ENCODE measurements at places on chromosomes 4 and X.

GRCh38 chr4:41061482-41062185, 152.7 kb downstream of the APBB2 start:
- DNase-seq = no peak

- DNase-seq = no peak
These were observed 124.2 kb upstream of the EOLA2 start for GRCh38 chrX:150062292-150063137.

- DNase-seq = no peak
These were observed 185.3 kb upstream of the SPOCK3 start for GRCh38 chr4:167419468-167420140.

GRCh38 chr4:147739239-147739823, 7.4 kb downstream of the ARHGAP10 start:
- DNase-seq = no peak

- no peak for DNase-seq
These were observed 5.4 kb upstream of the GTPBP6 start for GRCh38 chrX:323721-324628.

DNA sequence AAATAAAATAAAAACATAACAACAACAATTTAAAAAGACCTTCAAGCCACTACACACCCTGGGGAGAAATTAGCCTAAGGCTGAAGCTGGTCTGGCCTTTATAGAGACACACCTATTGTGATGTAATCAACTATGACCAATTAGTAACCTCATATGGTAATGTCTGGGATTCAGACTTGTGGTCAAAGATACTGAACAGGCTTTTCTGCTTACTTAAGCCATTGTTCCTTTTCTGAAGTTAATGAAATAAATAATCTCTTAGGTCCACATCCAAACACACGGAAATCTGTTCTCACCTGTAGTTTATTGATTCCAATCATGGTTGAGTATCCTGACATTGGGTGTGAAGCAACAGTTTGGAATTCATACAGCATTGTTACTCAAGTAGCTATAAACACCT, 152.5 kb downstream of the PLS3 start:
- no peak for DNase-seq

GRCh38 chr4:16467061-16467460, 240.8 kb upstream of the TAPT1 start:
- DNase-seq = no peak

- DNase-seq = no peak
These were observed 20.5 kb upstream of the SUPT20HL1 start for GRCh38 chrX:24339911-24340310.

DNA sequence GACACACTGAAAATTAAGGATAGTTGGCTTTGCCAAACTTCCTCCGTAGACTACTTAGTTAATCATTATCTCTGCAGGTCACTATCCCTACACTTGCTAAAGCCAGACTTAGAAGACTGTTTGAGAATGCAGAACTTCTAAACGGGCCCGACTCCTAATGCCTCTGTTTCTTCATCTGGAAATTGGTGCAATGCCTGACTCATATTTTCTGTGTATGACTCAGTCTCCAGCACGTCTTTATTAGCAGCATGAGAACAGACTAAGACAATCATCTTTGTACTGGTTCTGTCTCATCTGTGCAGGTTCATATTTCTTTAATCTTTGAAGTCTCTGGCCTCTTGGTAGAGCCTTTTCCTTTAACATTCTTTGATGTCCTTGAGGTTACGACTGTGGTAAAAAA, 411.9 kb upstream of the ACTRT1 start:
- no peak for DNase-seq

- no peak for DNase-seq
These were observed 222.5 kb downstream of the RAB28 start for GRCh38 chr4:13261486-13262257.

DNA sequence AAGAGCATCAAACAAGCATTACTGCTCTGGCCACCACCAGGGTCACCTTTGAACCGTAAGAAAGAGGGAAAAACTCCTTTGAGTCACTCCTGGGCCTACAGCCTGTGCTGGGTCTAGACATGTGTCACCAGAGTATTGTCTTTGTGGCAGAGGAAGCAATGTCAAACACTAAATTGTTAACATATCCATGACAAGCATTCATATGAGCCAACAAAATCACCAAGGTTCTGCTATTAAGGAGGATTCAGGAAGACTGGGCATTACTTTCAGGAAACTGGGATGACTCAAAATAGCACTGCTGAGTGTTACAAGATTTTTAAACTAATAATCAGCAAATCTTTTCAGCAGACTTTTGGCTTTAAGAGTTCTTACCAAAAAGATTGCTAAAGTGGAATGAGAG, 28.1 kb downstream of the LGI2 start:
- DNase-seq = no peak

GRCh38 chr4:168119890-168120289, 27.6 kb downstream of the ANXA10 start:
- DNase-seq = no peak

GRCh38 chrX:136780763-136781162, at the start of gene ARHGEF6:
ARHGEF6 (minus strand) TSS chrX:136780932; CDS start chrX:136780882, 50 bp downstream.
- DNase-seq = no peak

- DNase-seq = no peak
These were observed 177.7 kb downstream of the RAPGEF2 start for GRCh38 chr4:159280442-159281172.

- no peak for DNase-seq
These were observed 260.5 kb downstream of the IQCM start for GRCh38 chr4:149555146-149555545.

DNA sequence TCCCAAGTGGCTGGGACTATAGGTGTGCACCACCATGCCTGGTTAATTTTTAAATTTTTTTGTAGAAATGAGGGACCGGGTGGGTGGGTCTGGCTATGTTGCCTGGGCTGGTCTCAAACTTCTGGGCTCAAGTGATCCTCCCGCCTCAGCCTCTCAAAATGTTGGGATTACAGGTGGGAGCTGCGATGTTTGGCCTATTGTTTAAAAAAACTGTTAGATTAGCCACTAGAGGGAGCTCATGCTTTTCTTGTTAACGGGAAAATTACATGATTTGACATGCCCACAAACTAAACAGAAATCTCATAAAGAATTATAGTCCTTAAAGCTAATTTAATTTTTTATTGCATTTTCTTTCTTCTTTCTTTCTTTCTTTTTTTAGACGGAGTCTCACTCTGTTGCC, 5.0 kb upstream of the SDAD1 start:
- no peak for DNase-seq

GRCh38 chr4:5809216-5809776, 83.6 kb downstream of the CRMP1 start:
- DNase-seq = no peak

GRCh38 chrX:24387724-24388123, 27.3 kb downstream of the SUPT20HL1 start:
- no peak for DNase-seq

DNA sequence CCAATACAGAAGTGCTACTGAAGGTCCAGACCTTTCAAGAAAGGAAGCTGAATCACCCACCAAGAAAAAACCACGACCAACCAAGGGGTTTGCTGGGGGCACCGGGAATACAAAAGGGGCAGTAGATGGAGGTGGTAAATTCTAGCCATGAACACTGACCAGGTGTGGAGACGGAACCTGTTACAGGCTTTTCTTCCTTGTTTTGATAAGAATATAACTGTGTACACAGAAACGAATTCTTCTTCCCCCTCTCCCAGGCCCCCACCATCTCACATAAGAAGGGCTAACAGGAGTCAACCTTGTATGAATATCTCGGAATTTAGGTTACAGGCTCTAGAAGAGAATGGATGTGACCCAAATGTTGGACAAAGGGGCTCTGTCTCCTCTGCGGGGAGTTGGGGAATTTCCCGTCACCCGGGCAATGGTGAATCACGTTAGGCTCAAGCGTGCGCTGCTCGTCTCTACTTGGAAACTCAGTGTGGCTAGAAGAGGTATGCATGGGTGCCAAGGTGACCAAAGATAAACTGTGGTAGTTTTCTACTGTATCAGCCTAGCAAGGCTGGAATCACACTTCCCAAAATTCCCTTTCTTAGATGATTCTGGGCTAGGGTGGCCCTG, 87.0 kb downstream of the AFAP1 start:
- DNase-seq = no peak

DNA sequence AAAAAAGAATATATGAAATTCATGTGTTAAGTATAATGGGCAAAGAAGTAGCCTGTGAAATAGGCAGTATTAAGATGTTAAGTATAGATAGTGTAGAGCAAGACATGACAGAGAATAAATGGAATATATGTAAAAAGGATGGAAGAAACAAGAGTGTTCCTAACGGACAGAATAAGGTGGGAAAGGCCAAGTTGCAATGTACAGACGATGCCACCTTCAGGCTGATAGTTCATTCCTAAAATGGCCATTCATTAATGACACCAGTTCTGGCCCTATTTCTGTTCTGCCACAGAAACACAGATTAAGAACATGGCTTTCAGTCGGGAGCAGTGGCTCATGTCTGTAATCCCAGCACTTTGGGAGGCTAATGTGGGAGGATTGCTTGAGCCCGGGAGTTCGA, 4.4 kb upstream of the FAM184B start:
- no peak for DNase-seq

GRCh38 chr4:142314686-142315085, 531.4 kb downstream of the INPP4B start:
- DNase-seq = no peak

GRCh38 chrX:9416562-9417348, 48.1 kb upstream of the TBL1X start:
- DNase-seq = no peak

DNA sequence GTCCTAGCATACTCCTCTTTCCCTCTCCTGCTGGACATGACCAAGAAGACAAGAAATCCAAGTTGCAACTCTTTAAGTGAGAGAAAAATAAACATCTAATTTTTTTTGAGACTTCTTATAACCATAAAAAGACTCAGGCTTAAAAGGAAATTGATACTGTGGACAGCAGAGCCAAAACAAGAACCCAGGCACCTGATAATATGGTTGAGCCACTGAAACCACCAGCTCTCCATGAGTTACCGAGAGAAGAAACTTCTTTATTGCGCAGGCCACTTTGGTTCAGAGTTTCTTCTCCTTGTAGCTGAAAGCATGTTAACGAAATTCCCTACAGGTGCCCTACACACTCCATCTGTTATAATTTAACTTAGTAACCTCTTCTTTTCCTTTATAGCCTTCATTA, 11.3 kb upstream of the SPCS3 start:
- DNase-seq = no peak

DNA sequence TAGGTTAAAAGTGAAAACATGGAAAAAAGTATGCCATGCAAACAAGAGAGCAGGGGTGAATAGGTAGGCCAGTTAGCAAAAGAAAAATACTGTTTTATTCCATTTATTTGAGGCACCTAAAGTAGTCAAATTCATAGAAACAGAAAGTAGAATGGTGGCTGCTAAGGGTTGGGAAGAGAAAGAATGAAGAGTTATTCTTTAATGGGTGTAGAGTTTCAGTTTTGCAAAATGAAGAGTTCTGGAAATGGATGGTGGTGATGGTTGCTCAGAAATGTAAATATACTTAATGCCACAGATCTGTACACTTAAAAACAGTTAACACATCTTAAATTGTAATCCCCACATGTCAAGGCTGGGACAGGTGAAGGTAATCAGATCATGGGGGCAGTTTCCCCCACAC, 29.7 kb downstream of the PARM1 start:
- DNase-seq = no peak

GRCh38 chr4:167622481-167623240, 388.4 kb upstream of the SPOCK3 start:
- no peak for DNase-seq

DNA sequence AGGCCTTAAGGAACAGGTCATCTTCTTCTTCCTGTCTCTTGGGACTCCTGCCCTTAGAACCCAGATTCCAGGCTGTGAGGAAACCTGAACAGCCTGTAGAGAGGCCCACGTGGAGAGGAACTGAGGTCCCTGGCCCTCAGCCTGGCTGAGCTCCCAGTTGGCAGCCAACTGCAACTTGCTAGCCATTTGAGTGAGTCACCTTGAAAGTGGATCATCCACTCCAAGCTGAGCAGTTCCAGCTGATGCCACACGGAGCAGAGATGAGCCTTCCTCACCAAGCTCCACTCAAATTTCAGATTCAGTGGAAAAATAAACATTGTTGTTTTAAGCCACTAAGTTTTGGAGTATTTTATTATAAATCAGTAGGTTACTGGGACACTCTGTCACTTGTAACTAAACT, 392.5 kb downstream of the BCOR start:
- DNase-seq = no peak

GRCh38 chr4:38313999-38314561, 349.9 kb upstream of the KLF3 start:
- no peak for DNase-seq

- no peak for DNase-seq
These were observed 198.3 kb downstream of the CHIC2 start for GRCh38 chr4:53866055-53866454.

DNA sequence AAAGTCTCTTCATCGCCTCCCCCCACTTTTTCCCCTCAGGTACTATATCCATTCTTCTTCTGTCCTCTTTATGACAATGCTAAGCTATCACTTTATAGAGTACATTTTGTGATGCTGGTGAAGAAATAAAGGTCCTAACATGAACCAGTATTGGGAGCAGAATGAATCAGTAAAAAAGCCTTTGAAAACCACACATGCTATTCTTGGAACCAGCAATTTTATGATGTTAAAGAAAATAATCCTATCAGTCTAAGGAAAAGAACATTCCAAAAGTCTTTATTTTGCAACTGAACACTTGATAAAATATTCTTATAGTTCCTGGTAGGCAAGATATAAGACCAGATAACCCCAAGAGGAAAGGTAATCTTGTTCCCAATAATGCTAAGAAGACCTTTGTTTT, 107.8 kb upstream of the MCF2 start:
- no peak for DNase-seq

GRCh38 chrX:129760155-129760554, 19.6 kb upstream of the SASH3 start:
- no peak for DNase-seq

DNA sequence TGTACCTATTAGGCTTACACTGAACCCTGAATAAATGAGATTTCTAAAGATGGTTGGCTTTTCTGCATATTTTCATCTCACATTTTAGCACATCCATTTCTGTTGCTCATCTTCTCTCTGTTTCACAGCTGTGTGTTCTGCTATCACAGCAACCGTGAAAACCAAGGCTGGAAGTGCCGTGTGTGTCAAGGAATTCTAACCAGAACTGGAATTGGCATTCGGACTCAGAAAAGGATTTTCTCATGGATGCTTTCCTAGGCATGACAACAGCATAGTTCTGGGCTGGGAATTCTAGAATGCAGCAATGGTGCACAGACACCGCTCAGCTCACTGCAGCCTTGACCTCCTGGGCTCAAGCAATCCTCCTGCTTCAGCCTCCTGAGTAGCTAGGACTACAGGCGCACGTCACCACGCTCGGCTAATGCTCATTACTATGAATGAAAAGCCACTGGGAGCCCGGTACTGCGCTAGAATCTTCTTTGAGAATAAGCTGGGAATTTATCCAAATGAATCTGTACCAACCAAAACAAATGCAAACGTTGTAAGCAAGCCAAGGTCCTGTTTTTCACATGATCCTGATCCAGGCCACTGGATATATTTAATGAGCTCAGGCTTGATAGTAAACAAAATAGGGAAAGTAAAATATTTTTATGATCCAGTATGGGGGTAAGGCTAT, 105.2 kb downstream of the RBM47 start:
- DNase-seq = no peak

DNA sequence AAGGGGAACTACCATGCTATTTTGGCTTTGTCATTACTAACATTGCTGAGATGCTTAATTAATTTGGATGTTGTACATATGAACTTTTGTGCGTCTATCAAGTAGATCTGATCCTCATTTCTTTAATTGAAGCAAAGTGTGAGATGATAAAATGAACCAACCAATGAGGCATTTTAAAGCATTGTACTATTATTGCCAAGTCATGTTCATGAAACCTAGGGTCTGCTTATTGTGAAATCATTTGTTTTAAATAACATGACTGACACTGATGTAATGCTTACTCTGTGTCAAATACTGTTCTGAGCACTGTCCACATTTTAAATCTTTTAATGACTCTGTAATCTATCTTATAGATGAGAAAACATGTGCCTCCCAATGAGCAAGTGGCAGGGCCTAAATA, 57.7 kb downstream of the C4orf33 start:
- no peak for DNase-seq
